ENCODE measurements at places on chromosomes 2 and 18.

DNA sequence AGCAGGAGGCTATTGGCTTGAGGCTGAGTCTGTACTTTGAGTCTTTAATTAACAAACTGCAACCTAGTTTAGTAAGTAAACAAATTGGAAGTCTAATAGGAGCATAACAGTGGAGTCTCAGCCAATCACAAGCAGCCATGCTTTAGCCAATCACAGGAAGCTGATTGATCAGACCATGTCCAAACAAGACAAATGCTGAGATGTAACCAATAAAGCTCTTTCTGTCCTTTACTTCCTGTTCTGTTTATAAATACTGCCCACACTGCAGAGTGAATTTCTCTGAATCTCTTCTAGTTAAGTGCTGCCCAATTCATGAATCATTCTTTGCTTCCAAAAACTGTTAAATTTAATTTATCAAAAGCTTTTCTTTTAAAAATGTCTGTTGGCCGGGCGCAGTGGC is 146.6 kb upstream of the DLX2 start:
- DNase-seq: no peak

GRCh38 chr2:31660812-31661335 is 80.1 kb upstream of the SRD5A2 start:
- DNase-seq: no peak

GRCh38 chr2:1974397-1974796 is 230.1 kb upstream of the PXDN start:
- DNase-seq: no peak

DNA sequence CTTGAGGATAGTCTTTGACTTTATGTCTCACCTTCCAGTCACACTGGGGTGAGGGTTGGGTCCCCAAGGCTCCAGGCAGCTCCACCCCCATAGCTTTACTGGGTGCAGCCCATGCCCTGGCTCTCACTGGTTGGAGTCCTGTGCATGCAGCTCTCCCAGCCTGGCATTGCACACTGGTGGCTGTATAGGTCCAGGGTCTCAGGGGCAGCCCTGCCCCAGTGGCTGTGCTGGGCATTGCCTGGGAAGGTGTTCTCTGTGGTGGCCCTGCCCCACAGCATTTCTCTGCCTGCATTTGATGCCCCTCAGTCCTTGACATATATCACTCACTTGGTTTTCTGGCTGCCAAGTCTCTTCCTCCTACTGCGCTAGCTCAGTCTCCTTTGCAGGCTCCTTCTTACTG is 21.2 kb downstream of the MPHOSPH10 start:
- no peak for DNase-seq

DNA sequence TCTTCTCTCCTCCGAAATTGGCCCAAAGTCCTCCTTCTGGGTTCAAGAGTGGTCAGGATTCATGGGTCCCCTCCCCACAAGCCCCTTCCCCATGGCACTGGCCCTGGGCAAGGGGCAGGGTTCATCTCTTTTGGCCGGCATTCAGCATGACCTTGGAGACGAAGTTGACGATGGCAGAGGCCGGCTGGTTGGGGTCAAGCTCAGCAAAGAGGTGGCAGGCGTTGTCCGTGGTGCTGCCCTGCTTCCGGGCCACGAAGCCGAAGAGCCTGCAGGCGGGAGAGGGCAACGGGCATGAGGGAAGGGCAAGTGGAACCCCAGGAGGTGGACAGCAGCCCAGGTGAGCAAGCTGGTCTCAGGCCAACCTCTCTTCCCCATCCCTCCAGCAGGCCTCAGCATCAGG is 198.5 kb downstream of the TNS1 start:
- no peak for DNase-seq

GRCh38 chr2:53510401-53510800 is 257.2 kb upstream of the CHAC2 start:
- DNase-seq: no peak

- no peak for DNase-seq
These were observed 15.8 kb downstream of the TRAF3IP1 start for GRCh38 chr2:238336151-238336550.

GRCh38 chr18:47709556-47709955 is 220.9 kb downstream of the SMAD2 start:
- no peak for DNase-seq

DNA sequence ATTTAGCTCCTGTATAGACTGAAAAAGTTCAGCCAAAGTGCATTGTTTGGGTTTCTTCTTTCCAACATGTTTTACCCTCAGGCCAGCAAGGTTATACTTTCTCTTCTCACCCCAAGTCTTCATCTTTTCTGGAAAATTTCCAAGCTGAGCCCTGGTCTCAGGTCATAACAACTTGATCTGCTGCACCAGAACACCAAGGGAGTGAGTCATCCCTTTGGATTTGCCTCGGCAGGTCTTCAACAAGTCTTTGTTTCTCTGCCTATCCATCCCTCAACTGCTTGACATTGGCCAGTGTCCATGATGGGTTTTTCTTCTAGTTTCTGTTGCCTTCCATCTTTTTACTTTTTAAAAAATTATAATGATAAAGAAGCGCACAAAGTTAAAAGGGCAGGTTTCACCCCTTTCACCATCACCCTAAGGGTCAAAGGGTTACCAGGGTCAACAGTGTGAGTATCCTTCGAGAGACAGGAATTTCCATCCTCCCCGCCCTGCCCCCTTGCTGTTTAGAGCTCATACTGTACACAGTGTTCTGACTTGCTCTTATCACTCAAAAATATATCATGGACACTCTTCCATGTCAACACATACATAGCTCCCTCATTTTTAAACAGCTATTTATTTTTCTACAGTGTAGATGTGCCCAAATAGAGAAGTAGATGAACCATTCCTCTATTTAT is 5.7 kb upstream of the SPATS2L start:
- DNase-seq: no peak

DNA sequence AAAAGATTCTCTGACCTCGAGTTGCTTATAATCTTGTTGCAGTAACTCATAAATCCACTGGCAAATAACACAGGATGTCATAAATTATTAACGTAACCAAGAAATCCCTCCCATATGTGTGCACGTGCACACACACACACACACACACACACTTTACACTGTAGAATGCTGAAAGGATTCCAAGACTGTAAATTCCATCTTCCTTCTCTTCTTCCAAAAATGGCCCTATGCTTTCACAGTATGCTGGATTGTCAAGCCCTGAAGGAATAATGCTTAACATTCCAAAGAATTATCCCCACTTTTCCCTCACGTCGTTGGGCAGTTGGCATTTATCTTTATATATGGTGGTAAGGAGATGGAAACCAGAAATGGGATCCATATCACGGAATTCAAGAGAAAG is 117.5 kb upstream of the CRIM1 start:
- no peak for DNase-seq

DNA sequence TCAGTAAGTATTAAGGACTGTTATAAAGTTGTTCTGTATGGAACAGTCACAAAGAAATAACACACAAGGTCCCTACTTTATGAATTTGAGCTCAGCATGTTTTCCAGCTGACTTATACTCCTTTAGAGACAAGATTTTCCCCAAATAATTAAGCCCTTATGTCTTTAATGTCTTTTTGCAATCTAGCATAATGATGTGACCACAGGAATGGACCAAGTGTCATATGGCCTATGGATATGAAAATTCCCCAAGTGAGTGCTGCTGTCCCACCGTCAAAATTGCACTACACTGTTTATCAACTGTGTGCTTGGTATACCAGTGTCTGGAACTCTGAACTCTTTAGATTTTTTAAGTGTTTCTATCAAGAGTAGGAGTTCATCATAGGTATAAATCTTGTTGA is 369.6 kb downstream of the PID1 start:
- DNase-seq: no peak

- no peak for DNase-seq
These were observed 34.4 kb downstream of the CYP27C1 start for GRCh38 chr2:127185705-127186104.

GRCh38 chr2:144518748-144519596 is 947 bp downstream of the ZEB2 start:
- no peak for DNase-seq

GRCh38 chr18:78169174-78169864 is 810.3 kb upstream of the SALL3 start:
- DNase-seq: no peak

DNA sequence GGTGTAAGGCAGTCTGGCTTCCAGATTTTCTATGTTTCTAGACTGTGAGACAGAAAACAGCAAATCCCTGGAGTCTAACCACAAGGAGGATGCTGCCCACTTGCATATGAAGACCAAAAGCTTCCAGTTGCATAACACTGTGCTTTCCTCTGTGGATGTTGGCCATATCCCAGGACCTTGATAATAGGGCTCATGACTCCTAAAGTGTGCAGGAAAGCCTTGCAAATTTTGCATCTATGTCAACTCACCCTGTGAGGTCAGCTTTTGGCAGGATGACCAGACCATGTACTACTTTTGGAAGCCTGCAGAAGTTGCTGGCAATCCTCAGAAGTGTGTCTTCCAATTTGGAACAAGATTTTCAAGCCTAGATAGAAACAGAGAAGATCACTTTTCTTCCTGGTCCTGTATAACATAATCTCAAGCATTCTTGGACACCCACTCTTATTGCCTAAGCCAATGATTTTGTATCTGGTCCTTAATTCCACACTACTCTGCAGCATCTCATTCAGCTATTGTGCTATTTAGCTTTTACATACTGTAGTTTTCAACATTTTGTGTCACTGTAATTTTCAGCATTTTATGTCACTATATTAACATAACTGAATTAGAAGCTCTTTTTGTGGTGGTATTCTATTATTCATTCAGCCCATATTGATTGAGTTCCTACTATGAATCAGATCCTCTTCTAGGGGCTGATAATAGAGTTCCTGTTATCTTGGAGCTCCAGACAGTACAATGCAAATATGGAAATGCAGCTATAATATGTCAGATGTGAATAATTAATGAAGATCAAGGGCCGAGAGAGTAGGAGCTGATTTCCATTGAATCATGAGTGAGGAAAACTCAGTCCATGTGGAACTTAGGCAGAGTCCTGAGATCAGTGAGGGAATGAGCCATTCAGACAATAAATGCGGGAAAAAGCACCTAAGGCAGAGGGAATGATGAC is 85.3 kb upstream of the RAB27B start:
- DNase-seq: no peak

- no peak for DNase-seq
These were observed 22.6 kb downstream of the MEIS1 start for GRCh38 chr2:66457545-66457944.

DNA sequence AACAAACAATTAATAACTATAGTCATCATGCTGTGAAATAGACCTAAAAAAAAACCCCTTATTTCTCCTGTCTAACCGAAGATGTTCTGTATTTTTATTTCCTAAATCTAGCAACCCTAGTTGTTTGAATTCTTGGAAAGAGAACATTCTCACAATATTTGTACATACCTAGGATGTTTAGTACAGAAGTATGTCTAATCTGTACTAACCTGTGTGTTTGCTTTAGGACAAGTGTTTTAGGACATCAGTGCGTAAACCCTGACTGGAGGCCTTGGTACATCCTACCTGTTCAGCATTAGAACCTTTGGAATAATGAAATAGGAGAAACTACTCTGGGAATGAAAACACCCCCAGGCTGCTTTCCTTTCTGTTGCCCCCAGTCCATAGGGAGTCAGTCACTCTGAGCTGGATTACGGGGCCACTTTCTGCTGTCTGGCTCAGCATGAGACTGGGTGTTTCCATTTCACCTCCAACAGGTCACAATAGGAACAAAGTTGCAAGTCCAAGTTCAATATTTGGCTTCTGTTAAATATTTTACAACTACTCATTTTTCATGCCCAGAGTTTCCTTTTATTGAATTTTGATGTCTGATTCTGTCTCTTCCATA is 114.7 kb downstream of the MTX2 start:
- DNase-seq: no peak

GRCh38 chr2:201959626-201960025 is 74.0 kb upstream of the FZD7 start:
- no peak for DNase-seq

DNA sequence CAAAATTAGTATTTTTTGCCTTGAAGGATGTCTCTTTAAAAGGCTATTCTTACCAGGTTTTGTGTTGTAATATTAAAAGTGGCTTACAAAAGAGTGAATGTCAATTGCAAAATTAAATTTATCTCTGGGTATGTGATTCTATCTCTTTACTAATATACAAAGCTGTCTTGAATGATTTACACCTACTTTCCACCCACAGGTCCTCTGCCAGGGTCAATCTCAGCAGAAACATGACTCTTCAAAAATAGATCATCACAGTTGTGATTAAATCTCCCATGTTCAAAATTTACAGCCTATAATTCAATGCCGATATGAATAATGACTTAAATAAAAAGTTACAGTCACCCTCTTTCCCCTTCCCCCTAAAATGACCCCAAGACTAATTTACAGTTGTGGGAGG is 78.8 kb downstream of the SLC8A1 start:
- peak; percentile 77 for DNase-seq

GRCh38 chr2:218435003-218435982 is 16.4 kb downstream of the VIL1 start:
- no peak for DNase-seq

GRCh38 chr2:108128249-108128648 is 111.5 kb upstream of the SULT1C3 start:
- no peak for DNase-seq

- no peak for DNase-seq
These were observed 160.4 kb downstream of the ASB1 start for GRCh38 chr2:238586931-238587775.

- DNase-seq: no peak
These were observed 17.7 kb downstream of the PRKAG3 start for GRCh38 chr2:218813771-218814460.
